Fibroblast of skin of left quadriceps (primary cell): ENCODE measurements at places on chromosomes 3 and 15.

DNA sequence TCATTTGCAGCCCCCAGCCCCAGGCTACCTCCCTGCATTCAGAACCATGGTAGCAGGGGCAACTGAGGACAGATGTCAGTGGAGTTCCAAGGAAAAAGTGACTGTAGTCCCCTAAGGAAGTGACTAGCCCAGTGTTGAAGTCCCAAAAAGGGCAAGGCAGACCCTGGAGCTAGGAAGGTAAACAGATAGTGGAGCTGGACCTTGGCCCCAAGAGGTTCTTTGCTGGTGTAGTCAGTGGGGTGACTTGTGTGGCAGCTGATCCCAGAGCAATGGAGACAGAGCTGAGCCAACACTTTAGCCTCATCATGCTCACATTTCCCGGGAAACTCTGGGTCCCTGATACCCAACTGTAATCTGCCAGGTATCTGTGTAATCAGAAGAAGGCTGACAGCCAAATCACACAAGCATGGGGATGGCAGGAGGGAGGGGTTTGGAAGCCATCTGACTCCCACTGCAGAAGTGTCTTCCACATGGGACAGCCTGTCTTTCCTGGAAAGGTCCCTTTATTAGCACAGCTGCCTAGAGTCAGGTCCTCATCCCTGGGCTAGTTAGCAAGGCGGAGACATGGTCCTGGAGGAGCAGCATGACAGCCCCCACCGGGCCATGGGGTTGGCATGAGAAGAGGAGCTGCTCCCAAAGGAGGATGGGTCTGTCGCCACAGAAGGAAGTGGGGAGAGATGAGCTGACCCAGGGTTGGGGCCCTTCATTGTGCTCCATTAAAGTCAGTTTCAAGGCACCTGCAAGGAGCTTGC, 39.8 kb downstream of the PXYLP1 start:
- DNase-seq: no peak

- DNase-seq: no peak
Measured at GRCh38 chr3:8253201-8253600, 248.4 kb upstream of the LMCD1 start.

- DNase-seq: no peak
Measured at GRCh38 chr15:33370623-33371020, 59.9 kb downstream of the RYR3 start.

- DNase-seq: no peak
Measured at GRCh38 chr3:16132190-16132589, 42.3 kb upstream of the GALNT15 start.

DNA sequence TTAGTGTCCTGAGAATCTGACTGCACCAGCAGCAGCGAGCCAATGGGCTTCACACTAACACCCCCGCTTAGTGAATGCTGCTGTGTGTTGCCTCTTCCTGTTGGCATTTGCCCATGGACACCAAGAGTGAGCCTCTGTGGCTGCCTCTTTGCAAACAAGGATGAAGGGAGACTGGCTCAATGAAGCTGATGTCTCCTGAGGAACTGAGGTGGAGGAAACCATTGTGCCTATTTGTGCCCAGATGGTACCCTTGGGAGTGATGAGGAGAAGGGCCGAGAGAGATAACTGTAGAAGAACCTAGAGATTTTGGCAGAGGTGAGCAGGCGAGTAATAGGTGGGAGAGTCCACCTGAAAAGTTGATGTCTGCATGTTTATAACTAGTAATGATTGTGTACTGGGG, 51.2 kb downstream of the IL20RB start:
- no peak for DNase-seq

DNA sequence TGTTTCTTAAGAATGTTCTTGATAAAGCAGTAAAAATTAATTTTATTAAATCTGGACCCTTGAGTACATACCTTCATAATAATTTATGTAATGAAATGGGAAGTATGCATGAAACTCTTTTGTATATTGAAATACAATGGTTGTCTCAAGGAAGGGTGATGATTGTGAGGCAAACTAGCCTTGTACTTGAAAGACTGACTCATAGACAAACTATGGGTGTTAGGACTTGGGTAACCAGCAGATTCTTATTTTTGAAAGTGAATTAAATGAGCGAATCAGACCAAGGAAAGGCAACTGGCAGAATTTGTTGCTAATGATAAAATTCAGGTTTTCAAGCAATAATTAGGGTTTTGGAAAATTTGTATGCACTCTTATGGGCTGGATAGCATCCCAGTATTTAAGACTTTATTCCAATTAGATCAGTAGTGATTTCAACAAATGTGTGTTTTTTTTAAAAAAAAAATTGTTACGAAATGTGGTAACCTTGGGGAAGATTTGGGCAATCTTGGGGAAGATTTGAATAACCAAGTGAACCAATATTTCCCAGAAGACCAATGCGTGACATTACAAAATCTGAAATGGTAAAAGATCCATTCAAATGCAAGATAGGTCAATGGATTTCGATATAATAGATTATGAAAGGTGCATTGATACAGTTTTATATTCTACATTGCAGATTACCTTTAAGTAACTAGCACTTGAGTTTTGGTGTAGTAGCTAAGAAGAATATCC, 42.0 kb downstream of the ATP2C1 start:
- DNase-seq: peak; percentile 39
